ENCODE measurements at places on chromosomes 6 and 20. TPM values are rescaled to one million over a fixed set of nuclear protein-coding genes. Genes with fewer than 3 reads are reported as not detected.

The AIF1 gene
- not detected for total RNA-seq

The EYS gene
- total RNA-seq = not detected

The LIME1 gene
- 10.5 TPM for total RNA-seq

The LY6G5C gene
- 0.51 TPM for total RNA-seq

The TNFRSF6B gene
- total RNA-seq = 0.85 TPM

The DNAH8 gene
- not detected for total RNA-seq

The ATXN1 gene
- 2.6 TPM for total RNA-seq

The CCDC170 gene
- 0.10 TPM for total RNA-seq

The HLA-DQB1 gene
- total RNA-seq = not detected

The MEP1A gene
- total RNA-seq = not detected

The DDR1 gene
- total RNA-seq = 48.9 TPM

The CST7 gene
- total RNA-seq = not detected

The APMAP gene
- 162 TPM for total RNA-seq

The SLC2A10 gene
- total RNA-seq = not detected

The POPDC3 gene
- 30.1 TPM for total RNA-seq

The PHACTR1 gene
- total RNA-seq = not detected

The TRIM40 gene
- total RNA-seq = not detected
